ENCODE measurements at places on chromosomes 6 and 20. TPM values are rescaled to one million over a fixed set of nuclear protein-coding genes. Genes with fewer than 3 reads are reported as not detected.

PMEPA1 gene
- 5.8 TPM for total RNA-seq

RTEL1 gene
- 30.7 TPM for total RNA-seq

RAB23 gene
- 0.29 TPM for total RNA-seq

DNA sequence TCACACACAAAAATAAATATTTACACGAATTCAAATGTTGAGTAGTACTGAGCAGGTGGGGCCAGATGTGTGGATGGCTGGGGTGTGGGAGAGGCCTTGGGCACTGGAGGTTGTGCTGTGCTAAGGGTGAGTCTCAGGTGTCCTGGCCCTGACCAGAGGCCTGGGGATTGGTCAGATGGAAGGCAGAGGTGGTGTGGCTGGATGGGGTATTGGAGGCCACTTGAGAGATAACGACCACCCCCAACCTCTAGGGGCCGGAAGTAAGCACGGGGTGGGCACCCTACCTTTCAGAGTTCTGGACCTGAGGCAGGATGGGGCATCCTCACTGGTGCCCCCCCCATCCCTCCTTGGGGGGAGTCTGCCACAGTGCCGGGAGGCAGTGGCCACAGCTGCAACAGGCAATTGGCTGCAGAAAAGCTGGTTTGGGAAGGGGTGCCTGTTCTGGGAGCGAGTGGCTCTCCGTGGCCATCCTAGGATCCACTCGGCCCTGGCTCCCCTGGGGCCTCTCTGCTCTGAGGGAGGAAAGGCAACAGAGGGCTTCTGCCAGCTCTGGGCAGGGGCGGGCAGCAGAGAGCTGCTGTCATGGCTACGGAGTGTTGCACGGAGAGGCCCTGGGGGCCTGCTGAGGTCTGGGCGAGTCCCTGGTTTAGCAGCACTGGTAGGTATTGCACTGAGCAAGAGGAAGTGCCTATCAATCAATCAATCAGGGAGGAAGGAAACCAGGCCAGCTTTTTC lies 87.6 kb downstream of the ASXL1 start:
- peaks cover 33% of the 10 kb centered on the region for H3K4me1 ChIP-seq
- H3K27ac ChIP-seq = peak overlapping the region; percentile 93
- peak overlapping the region; percentile 66 for H3K4me3 ChIP-seq
- peaks cover 3% of the 10 kb centered on the region for H3K36me3 ChIP-seq
- DNase-seq = no peak

DNA sequence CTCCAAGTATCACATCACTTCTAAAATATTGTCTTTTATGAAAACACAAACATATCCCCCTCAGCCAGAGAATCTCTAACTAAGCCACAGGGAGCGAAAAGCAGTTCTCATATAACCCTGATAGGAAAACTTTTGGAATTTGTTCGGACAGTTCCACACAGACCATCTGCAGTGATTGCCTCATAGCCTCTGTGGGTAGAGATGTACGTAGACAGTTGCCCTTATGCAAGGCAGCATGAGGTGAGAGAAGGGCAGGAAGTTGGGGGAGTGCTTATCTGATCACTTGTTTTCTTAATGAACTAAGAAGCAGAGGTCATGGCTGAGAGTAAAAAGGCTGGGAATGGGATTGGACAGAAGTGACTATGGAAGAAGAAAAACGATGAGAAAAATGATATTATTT lies 39.6 kb downstream of the SLC23A2 start:
- H3K36me3 ChIP-seq = no peaks in the 10 kb centered on the region
- peak overlapping the region; percentile 9 for H3K4me3 ChIP-seq
- DNase-seq = no peak
- peaks cover 13% of the 10 kb centered on the region for H3K4me1 ChIP-seq

GRCh38 chr6:41650120-41650519 lies 11.9 kb downstream of the MDFI start:
- H3K4me3 ChIP-seq = no peak overlapping the region
- H3K27me3 ChIP-seq = peaks cover 54% of the 10 kb centered on the region
- DNase-seq = no peak
- H3K4me1 ChIP-seq = peaks cover 4% of the 10 kb centered on the region

DNA sequence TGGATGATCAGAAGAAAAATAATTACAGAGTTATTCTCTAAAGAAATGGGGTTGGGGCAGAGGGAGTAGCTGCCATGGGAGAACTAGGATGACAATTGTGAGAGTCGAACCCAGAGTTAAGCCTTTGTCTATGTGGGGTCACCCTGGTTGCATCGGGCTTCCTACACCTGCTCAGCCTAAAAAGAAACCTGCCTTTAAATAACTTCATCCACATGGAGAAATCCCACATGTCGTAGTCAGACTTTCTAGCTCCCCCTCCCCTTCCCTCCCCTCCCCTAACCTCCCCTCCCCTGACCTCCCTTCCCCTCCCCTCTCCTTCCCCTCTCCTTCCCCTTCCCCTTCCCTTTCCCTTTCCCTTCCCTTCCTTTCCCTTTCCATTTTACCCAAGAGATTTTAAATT lies 14.7 kb downstream of the VIP start:
- H3K27me3 ChIP-seq = no peaks in the 10 kb centered on the region
- H3K4me1 ChIP-seq = no peaks in the 10 kb centered on the region
- no peak overlapping the region for H3K27ac ChIP-seq
- H3K36me3 ChIP-seq = no peaks in the 10 kb centered on the region
- DNase-seq = no peak
- H3K4me3 ChIP-seq = no peak overlapping the region

GRCh38 chr20:3071610-3072529 lies at the start of gene OXT:
Gene OXT, plus strand, starts transcription at chr20:3071620. Its CDS starts 36 bp downstream, at chr20:3071656.
- peak within 1 kb of the TSS; percentile 91 for H3K27ac ChIP-seq
- H3K36me3 ChIP-seq = peaks cover 2% of the 10 kb centered on the region
- peak; percentile 65 for DNase-seq
- peaks cover 23% of the 10 kb centered on the region for H3K4me1 ChIP-seq
- H3K4me3 ChIP-seq = peak within 1 kb of the TSS; percentile 87
